ENCODE measurements at places on chromosomes 5 and 9.

- no peak for DNase-seq
These were observed 23.0 kb downstream of the SPARC start for GRCh38 chr5:151663617-151664293.

DNA sequence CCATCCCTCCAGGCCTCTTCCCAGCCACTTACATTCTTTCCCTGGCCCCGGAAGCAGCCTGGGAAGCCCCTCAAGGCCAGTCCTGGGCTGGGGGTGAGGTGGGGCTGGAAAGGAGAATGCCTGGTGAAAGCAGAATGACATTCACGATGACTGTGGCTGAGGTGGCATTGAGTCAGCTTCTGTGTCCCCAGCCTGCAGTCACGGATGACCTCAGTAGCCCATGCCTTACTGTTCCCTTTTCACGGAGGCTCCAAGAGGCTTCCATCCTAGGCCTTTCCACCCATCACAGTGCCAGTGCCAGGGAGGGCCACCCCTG is 2.7 kb downstream of the PRDM12 start:
- DNase-seq, result no peak

DNA sequence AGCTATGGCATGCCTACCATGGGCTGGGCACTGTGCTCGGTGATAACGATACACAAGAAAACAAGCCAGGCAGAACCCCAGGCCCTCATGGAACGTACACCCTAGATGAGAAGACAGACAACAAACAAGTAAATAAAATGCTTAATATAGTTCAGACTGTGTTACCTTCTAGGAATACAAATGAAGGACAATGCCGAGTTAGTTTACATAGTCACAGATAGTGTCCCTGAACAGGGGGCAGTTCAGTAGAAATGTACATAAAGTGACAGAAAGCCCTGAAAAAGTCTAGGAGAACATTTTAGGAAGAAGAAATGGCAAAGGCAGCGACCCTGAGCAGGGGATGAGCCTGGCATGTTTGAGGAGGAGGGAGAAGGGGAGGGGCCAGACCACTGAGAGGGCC is 21.7 kb downstream of the SLC22A5 start:
- no peak for DNase-seq

DNA sequence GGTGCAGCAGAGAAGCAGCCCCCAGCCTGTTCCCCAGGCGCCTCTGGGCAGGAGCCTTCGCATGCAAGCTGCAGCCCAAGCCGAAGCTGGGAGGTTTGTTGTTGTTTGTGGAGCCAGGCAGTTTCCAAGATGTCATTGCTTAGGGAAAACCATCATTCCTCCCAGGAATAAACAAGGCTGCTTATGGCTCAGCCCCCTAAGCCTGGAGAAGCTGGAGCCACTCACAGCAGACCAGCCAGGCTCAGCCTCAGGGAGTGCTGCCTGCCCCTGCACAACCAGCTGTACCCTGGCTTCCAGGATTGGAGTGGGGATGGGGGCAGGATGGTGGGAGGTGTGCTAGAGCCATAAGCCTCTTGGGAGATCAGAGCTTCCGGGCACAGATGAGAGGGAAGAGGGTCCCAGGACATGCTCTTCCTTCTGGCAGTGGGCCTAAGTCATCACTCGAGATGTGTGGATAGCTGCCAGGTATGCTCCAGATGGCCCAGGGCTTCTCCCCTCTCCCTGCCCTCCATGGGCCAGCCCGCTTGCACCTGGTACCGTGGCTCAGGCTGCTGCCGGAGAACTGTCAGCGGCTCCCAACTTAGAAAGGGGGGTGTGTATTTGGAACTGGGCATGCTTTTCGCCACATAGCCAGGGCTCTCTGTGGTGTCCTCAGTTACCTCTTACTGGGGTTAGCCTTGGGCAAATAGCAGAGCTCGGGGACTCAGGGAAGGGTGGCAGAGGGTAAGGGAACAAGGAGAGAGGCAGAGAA is 105.2 kb downstream of the RGS3 start:
- no peak for DNase-seq

GRCh38 chr9:32404402-32404801 is 20.0 kb downstream of the ACO1 start:
- no peak for DNase-seq

DNA sequence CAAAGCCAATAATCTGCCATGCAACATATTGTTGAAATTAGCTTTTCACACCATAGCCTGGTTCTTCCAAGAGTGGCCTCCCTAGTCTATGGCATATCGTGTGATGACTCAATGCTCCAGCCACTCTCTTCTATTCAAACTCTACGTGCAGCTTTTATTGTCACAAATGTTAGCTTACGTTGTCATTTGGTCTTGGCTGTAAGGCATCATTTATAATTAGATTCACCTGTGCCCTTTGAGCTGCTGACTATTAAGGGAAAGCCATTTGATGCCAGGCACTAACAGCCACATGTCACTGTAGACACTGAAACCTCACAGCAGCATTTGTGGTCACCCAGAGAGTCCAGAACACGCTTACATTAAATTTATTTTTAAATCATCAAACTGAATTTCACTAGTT is 66.8 kb downstream of the APBA1 start:
- no peak for DNase-seq

- no peak for DNase-seq
These were observed 48.5 kb downstream of the RNF180 start for GRCh38 chr5:64214132-64214531.

GRCh38 chr5:114360816-114361723 is 800 bp upstream of the KCNN2 start:
- peak; percentile 10 for DNase-seq

GRCh38 chr5:34464829-34465228 is 191.3 kb upstream of the RAI14 start:
- DNase-seq, result no peak

- DNase-seq, result no peak
These were observed 727 bp downstream of the SMAD5 start for GRCh38 chr5:136133222-136133921.

DNA sequence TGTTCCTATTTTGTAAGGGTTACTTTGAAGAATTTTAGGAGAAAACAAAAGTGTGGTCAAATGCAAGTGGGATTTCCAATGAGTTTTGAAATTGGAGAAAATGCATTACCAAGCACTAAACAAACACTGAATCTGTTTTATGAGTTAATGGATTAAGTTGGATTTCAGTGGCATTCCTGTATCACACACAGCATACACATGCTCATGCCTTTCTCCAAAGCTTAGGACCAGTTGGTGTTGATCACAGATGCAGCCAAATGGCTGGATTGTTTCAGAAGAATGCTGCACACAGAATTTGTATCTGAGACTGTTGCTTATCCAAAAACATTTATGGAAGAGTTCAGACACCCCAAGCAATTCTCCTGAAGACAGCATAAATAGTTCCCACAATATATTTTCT is 611.1 kb downstream of the ACTL7B start:
- DNase-seq, result no peak

GRCh38 chr5:117859176-117859575 is 1129.2 kb downstream of the DTWD2 start:
- no peak for DNase-seq

DNA sequence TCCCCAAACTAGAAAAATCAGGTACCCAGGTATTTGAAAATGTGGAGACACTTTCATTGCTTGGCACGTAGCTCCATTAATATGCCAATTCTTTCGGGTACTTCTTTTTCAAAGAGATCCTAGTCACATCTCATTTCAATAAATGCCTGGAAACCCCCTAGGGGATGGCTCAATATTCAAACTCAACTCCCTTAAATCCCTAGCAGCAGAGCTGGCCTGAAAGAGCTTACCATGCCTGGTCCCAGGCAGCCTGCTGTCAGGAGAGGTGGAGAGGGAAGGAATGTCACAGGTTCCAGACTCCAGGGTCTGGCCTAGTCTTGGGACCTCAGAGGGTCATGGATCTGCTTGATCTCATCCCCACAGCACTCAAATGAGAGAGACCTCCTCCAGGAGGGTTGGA is 187.1 kb downstream of the SPOCK1 start:
- DNase-seq, result no peak

DNA sequence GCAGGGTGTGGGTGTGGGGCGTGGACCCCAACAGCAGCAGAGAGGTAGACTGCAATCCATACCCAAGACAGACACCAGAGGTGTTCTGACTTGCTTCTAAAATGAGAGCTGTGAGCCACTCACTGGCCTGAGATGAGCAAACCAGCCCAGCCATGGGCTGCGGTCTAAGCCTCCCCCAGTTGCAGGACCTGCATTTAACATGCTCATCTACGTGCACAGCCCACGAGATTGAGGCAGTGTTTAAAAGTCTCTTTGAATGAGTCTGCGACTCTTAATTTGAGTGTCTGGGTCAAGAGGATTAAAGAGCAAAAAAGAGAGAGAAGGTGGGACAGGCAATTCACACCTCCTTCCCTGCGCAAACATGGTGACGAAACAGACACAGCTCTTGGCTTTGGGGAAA is 5.9 kb downstream of the SURF4 start:
- no peak for DNase-seq

DNA sequence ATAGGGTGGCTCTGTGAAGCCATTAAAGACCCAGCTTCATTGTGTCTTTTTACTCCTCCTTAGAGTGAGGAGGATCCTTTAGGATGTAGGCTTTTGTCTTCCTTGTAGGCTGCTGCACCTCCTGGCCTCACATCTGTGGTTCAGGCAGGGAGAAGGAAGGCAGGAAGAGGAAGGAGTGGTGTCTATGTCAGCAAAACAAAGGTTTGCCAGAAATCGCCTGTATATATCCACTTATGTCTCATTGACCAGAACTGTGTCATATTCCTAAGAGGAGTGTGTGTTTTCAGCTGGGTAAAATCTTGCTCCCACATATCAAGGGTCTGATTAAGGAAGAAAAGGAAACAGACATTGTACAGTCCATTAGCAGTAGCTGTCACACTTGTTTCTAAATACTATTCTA is 213.8 kb downstream of the ARHGAP26 start:
- DNase-seq, result no peak

GRCh38 chr9:87442451-87442850 is 55.2 kb upstream of the DAPK1 start:
- no peak for DNase-seq

DNA sequence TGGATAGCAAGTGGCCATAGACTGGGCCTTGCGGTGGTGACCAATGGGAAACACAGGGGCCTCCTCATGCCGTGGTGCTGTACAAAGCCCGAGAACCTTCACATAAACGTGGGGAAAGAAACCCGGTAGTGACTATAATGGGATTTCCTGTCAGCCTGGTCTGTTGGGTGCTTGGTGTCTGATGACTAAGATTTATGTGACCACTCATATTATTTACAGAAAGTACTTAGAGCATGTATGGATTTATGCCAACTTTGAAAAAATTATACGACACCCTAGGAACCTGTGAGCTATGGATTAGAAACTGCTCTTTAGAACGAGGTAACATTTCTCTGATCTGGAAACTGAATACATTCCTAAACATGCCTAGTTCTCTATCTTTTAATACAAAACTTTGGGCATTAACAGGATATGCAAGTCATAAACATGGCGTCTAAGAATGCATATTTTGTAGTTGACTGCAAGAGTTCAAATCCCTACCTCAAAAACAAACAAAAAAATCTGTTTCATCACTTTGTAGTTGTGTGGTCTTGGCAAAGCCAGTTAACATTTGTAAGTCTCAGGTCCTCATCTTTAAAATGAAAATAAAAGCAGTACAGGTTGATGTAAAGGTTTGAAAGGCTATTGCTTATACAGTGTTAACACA is 85.4 kb downstream of the TMEM167A start:
- no peak for DNase-seq

DNA sequence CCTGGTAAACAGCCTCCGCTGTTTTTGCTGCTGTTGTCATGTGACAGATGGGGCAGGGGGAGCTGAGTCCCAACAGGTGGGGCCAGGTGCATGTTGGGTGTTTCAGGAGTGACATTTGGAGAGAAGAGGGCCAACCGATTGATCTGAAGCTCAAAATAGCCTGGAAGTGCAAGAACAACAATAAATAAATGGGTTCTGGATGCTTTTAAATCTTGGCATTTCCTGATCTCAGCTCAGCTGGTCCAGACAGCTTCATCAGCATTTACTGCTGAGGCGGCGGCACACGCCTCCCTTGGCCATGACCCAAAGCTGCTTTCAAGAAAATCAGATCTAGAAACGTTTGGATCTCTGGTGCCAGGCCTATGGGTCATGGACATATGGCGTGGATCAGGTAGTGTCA is 70.5 kb downstream of the PPARGC1B start:
- DNase-seq, result no peak

GRCh38 chr9:101677861-101678260 is 60.6 kb downstream of the GRIN3A start:
- DNase-seq, result no peak

GRCh38 chr5:163407034-163407655 is 30.2 kb upstream of the CCNG1 start:
- DNase-seq, result no peak

DNA sequence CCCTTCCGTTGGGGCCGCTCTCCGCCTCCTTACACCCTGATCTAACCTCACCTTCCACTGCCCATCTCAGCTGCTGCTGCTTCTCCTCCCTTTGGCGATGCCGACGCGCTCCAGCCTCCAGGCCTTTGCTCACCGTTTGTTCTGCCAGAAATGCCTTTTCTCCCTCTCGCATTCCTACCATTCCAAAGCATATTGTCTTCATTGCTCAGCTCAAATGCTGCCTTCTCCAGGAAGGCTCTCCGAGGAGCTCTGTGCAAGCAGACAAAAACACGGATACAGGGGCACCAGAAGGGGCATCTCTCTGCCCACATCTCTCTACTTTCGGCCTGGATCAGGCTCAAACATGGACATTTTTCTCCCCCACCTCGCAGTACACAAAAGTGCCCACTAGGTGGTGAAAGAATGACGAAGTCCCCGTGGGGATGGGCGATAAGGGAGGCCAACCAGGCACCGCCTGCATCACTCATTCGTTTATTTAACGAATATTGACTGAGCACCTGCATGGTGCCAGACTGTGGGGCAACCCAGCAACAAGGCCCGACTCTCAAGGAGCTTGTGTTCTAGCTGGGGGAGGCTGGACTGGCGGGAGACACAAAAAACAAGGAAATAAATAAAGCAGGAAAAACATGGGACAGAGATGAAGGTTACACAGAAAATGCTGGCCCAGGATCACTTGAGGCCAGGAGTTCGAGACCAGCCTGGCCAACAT is 7.3 kb upstream of the GRHPR start:
- no peak for DNase-seq

DNA sequence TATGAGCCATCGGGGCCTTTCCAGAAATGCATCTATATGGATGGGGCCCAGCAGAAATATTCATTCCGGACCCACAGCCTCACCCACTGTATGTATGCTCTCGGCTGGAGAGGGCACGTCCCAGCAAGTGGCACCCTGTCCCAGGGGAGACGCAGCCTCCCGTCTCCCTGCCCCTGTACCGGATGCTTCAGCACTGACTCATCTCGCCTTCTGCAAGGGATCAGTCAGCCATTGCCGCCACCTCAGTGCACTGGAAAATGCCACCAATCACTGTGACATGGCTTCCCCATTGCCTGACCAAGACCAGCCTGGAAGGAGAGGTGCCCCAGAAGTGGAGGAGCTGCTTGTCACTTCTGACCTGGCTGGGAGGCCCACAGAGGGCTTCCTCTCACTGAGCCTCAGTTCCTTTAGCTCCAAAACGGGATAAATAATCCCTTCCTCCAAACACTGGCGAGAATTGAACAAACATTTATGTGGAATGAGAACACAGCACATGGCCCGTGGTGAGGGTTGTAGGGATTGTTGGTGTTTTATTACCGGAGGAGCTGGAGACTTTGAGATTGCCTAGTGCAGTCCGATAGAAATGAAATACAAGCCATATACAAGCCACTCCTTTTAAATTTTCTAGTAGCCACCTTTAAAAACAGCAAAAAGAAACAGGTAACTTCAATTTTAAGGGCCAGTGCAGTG is 43.9 kb upstream of the ORM1 start:
- no peak for DNase-seq
